ENCODE measurements at places on chromosomes 16 and 17.

- DNase-seq: no peak
Observed at GRCh38 chr16:52652033-52652432, 105.1 kb upstream of the TOX3 start.

DNA sequence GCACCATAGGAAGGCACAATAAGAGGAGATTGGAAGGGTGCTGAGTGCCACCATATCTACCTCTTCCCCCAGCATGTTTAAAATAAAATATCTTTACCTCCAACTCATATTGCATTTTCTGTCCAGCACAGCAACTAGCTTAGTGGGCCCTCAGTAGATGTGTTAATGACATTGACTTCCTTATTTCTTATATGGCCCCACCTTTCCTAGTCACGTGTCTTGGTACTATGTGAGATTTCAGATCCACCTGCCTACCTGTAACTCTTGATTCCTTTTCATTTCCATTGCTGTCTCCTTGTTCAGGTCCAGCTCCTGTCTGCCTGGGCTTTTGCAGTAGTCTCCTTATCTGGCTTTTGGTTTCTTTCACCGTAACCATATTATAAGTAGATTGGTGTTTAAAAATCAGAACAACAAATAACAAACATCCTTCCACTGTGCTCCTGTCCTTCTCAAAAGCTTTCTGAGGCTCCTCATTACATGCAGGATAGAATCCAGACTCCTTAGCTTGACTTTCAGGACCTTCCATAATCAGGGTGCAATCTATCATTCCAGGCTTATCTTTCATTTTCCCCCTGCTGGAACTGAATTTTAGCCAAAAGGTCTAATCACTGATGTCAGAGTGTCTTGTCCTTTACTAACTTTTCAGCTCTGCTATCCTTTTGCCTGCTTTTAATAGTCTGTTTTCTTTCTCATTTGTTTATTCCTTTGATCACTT is 71.3 kb downstream of the FTO start:
- no peak for DNase-seq

GRCh38 chr17:81858170-81858966 is 2.0 kb downstream of the P4HB start:
- DNase-seq: no peak

DNA sequence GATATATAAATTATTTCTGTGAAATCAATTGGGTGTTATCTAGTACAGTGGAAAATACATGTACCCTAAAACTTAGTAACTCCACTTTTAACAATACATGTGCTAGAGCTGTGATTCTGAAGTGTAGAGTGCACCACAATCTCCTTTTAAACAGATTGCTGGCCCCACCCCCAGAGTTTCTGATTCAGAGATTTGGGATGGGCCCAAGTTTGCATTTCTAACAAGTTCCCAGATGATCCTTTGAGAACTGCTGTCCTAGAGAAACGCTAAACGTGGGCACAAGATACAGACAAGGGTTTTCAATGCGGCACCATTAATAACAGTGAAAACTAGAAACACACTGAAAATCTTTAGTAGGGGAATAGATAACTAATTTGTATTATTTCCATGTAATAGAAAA is 49.2 kb downstream of the NXPH3 start:
- no peak for DNase-seq

DNA sequence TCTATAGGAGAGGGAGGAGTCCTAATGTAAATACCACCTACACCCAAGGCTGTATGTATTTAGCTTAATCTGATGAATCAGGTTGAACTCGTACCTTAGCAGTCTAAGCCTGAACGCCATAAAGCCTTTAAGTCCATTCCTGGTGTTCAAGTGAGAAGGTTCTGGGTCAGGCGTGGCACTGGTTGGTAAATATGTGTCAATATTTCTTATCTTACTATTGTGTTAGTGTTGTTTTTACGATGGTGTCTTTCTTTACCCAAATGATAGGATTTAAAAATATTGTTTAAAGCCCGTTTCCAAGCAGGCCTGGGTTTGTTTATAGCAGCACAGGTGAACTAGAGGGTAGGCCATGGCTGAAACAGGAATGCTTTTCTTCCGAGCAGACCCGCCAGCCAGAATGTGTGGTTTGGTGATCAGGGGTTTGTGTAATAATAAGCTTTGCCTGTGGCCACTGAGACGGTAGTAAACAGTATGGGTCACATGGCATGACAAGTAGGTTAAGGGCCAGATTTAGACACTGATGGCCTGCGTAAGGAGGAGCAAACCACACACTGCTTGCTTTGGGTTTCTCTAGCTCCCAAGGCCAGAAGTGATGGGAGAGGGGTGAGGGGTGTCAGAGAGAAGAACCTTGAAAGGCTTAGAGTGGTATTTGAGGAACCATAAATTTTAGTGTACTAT is 3.3 kb downstream of the TMEM94 start:
- DNase-seq: no peak

DNA sequence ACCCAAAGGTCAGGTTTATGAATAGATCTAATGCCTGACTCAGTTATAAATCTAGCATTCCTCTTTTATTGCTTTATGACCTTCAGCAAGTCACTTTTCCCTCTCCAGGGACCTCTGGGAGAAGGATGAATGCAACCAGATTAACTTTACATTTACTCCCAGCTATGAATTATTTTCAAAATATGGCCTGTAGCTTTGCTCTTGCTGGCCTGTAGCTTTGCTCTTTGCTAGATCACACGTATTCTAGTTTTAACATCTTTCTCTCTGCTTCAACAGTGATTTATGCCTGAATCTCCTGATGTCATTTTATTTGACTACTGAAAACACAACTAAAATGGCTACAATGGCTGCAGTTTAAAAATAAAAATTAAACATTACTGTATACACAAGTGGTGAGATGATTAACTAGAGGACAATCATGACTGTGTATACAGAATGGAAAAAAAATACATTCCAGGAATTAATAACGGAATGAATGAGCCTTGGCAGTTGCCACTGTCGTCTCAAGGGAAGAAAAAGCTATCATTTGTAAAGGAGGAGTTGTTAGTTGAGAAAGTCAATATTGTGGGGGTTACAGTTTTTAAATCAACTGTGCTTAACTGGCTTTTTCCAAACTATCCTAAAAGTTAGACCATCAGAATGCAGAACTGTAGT is 434.5 kb upstream of the GOT2 start:
- DNase-seq: no peak

DNA sequence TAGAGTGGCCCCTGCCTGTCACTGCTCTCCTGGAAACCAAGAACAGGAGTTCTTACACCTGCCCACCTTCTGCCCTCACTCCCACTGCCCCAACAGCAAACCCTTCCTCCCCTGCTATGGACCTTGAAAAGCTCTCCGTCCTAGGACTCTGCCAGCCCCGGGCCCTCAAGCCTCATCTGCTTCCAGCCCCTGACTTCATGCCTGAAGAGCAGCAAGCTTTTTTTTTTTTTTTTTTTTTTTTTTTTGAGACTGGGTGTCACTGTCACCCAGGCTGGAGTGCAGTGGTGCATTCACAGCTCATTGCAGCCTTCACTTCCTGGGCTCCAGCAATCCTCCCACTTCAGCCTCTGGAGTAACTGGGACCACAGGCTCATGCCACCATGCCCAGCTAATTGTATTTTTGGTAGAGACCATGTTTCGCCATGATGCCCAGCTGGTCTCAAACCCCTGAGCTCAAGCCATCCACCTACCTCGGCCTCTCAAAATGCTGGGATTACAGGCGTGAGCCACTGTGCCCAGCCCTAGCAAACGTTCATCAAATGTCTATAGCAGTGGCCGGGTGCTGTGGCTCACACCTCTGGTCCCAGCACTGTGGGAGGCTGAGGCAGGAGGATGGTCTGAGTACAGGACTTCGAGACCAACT is 16.9 kb downstream of the CARHSP1 start:
- no peak for DNase-seq

DNA sequence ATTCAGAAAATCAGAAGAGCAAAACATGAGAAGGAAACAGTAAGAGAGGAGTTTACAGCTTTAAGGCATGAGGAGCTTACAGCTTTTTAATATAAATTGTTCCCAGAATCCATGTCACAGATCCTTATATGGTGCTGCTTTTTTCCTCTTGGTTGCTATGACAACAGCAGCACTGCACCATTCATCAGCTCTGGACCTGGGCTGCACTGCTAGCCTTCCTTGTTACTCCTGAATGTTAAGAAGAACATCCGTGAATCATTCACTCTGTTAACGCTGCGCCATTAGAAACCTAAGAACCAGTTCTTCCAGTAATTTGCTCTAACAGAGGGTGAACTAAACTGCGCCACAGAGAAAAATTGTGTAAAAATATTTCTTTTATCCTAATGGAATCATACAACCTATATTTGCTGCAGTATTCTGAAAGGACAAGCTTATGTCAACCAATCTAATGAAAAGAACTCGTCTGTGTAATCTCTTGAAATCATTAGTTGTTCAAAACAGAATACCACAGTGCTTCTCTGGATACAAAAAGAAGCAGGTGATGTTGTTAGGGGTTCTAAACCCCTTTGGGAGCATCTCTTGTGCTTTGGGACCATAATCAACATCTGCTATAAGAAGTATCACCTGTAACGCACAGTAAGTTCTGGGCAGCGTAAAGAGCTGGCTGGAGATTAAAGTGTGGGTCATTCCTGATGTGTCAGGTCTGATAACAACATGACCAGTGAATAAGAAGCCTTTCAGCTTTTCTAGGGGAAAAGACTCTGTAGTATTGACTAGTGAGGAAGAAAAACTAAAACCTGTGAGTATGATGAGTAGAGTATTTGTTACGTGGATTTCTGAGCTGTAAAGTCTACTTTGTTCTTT is 151.2 kb downstream of the TANC2 start:
- DNase-seq: no peak

- no peak for DNase-seq
Observed at GRCh38 chr17:34275881-34276280, 5.9 kb downstream of the CCL7 start.

GRCh38 chr16:19506965-19507364 is 14.9 kb downstream of the GDE1 start:
- DNase-seq: no peak

DNA sequence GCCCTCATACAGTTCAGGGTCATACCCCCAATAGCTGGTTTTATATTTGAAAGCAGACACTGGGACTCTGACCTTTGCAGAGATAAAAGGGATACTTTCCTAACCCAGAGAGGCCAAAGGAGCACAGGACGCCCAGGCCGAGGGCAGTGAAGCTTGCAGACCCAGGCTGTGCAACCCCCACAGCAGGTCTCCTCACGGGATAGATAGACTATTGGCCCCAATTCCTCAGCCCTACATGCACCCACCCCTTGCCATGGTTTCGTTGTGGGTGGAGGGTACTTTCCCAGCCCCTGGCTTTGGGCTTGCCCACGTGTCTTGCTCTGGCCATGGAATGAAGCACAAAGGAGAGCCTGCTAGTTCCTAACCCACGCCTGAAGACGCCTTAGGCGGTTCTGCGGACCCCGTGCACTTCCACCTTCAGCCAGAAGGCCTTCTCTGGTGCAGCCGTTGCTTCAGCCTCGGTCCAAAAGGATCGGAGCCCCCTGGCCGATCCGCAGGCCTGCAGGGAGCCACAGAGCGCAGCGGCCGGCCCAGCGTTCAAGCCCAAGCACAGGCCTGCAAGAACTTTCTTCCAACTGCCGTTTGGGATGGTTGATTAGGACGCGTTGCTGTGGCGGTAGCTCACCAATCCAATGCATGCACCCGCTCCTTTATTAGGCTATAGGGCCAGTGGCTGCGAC is 9.8 kb upstream of the BRCA1 start:
- no peak for DNase-seq
